ENCODE measurements at places on chromosomes 16 and 17.

GRCh38 chr16:66774981-66775380, 23.6 kb upstream of the DYNC1LI2 start:
- no peak for DNase-seq

DNA sequence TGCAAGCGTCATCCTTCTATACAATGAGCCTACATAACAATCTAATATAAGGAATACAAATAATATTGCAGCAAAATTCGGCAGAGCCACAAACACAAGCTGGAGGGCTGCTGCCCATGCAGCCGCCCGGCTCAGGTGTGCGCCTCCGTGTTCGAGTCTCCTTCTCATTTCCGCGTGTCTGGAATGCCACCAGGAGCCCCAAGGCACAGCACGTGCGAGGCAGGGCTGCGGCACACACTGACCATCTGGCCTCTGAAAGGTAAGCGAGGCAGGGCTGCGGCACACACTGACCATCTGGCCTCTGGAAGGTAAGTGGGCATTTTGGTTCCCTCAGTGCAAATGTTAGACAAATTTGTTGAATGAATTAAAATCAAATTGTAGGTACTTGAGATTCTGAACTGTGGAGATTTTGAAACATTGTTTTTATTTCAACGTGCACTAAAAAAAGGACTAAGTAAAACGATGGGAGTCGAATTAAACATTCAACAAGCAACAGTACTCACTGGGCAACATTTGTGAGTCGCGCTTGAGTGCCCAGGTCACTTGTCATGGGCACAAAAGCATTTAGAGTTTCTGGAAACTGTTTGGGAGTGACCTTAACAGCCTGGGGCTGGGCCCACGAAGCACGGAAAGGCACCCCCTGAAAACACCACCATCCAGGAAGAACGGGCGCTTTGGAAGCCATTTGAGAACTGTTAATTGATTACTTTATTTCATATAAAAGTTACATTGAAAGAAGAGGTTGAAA, 37.4 kb downstream of the ZDHHC7 start:
- DNase-seq = no peak

GRCh38 chr16:83789642-83790401, 18.0 kb upstream of the HSBP1 start:
- DNase-seq = no peak

- DNase-seq = no peak
Measured at GRCh38 chr17:63999680-64000531, 1.8 kb downstream of the PRR29 start.

GRCh38 chr16:87453326-87453725, 39.5 kb downstream of the ZCCHC14 start:
- no peak for DNase-seq

- DNase-seq = no peak
Measured at GRCh38 chr17:73139296-73139695, 25.5 kb upstream of the SSTR2 start.

Data from activated CD8-positive, alpha-beta memory T cell treated with anti-CD3 and anti-CD28 coated beads for 48 hours (primary cell).